DMS153 (cell line): ENCODE measurements at places on chromosomes 3 and 15.

DNA sequence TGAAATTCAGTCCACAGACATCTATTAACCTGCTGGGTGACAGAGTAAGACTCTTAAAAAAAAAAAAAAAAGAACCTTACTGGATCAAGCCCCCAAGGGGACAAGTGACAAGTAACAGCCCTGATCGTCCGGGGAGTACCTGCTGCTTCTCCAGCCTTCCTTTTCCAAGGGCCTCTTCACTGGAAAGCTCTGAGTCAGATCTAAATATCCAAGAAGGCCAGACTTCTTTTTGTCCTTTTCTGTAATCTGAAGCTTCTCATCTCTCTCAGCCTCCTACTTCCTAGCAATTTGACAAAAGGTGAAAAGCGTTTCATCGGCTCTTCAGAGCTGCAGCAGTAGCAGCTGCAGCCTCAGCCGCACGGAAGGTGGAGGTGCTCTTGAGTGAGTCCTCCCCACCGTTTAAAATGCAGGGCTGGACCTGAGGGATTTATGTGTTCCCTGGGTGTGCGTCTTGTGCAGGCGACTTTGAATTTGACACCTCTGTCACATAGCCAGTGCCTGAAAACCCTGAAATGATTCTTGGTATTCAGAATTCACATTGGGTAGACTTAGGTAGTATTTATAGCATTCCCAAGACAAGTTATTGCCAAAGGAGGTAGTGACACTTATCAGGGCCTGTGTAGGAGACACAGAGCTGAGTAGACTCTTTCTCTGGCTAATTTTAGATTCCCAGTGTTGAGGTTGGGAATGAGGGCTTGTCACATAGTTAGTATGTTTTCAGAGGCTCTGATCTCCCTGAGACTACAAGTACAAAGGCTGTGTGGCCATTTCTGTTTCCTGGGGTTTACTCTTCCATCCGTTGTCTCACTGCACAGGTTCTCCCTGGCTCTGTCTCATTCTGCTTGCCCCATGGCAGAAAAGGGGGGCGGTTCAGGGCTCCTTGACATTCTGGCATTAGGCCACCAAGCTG is 291.2 kb upstream of the C2CD4B start:
- DNase-seq: no peak

- no peak for DNase-seq
These were observed 135.0 kb upstream of the WNT5A start for GRCh38 chr3:55622116-55622515.

- DNase-seq: no peak
These were observed 948.2 kb downstream of the EPHA3 start for GRCh38 chr3:90055666-90056065.

GRCh38 chr3:182464513-182465145 is 328.7 kb upstream of the ATP11B start:
- DNase-seq: no peak
